ENCODE measurements at places on chromosomes 13 and 19.

DNA sequence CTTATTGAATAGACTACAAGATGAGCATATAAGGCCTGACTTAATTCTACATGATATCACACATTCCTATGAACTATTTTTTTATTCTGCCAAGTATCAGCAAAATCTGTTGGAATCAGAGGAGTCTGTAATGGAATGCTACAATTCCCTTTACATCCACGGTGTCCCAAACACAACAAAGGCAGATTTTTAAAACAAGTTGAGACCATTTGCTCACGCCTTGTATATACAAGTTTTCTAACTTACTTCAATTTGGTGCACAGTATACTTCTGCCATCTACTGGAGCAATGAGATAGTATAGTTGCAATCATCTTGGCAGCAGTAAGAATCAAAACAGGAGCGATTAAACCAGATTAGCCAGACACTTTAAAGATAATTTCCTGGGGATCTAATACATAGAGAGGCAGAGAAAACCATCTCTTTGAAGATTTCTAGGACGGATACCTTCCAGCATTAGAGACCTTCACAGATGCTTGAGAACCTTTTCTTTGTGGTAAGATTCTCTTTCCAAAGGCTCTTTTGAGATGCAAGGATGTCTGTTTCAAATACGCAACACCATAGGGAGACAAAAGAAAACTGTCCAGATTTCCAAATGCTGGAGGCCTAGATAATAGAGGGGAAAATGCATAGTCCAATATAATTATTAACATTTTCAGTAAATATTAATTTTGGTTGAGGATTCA is 302.0 kb upstream of the MIR17HG start:
- DNase-seq, result peak; percentile 71

DNA sequence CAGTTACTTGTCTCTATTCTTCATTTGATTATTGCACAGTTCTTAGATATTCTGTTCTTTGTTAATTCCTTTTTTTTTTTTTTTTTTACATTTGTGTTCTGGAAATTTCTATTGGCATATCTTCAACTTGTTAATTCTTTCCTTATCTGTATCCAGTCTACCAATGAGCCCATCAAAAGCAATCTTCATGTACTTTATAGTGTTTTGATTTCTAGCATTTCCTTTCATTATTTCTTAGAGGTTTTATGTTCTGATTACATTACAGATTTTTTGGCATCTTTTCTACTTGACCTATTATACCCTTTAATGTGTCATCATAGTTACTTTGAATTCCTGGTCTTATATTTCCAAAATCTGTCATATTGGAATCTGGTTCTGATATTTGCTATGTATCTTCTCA is 2194.8 kb downstream of the PCDH9 start:
- no peak for DNase-seq

GRCh38 chr19:55902080-55902751 is 29.9 kb downstream of the NLRP13 start:
- no peak for DNase-seq

- DNase-seq, result no peak
Observed at GRCh38 chr19:5080809-5081208, 111.9 kb downstream of the KDM4B start.

DNA sequence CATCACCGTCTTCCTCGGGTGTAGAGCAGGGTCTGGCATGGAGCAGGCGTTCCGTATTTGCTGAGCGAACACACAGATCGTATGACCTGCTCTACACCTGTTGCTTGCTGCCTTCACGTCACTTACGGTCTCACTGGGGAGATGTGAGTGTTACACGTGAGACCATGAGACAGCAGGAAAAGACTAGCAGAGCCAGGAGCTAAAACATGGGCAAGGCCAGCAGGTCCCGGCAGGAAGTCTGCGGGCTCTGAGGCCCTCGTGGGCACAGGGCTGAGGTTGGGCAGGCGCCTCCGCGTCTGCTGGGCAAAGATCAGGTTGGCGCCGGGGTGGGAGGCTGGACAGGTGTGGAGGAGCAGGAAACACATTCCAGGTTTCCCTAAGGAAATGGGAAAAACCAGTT is 19.7 kb upstream of the GTF3A start:
- DNase-seq, result no peak

GRCh38 chr13:74190999-74191398 is 56.8 kb upstream of the KLF12 start:
- no peak for DNase-seq

DNA sequence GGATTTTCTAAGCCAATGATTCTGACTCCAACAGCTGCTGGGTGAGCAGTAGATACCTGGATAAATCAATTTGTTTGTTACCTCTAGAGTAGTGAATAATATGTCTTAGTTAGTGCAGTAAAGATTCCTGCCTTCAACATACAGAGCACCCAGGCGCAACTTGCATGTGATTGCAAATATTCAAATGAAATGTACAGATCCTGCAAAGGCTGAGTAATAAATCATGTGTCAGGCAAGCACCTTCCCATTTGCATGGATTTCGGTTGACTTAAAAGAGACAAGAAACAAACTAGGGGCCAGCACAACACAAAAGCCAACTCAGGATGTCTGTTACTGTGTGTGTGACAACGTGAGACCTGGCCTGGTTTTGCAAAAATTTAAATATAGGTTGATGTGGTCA is 79.7 kb downstream of the TNFSF11 start:
- DNase-seq, result no peak

DNA sequence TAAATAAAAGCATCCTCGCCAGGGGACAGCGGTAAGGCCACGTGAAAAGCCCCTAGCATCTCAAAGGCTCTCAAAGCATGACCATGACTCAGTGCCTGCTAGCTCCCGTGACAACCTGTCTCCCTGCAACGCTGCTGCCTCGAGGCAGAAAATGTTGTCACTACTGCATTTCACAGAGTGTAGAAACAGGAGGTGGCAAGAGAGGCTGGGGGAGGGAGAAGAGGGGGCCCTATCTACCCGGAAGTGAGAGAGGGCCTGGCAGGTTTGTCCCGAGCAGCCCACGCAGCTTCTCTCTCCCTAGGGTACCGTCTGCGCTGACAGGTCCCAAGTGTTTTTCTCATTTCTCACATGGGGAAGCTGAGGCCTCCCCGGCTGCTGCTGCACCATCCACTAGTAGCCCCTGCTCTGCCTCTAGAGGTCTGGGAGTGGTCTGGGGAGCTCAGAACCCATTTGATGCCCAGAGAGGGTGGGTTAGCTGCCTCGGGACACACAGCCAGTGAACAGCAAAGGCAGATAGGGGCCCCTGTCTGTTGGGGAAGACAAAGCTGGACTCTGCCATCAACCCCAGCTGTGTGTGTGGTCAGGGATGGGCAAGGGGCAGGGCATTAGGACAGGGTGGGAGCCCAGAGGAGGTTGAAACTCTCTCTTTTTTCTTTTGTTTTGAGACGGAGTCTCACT is 3.7 kb downstream of the TINCR start:
- DNase-seq, result no peak

DNA sequence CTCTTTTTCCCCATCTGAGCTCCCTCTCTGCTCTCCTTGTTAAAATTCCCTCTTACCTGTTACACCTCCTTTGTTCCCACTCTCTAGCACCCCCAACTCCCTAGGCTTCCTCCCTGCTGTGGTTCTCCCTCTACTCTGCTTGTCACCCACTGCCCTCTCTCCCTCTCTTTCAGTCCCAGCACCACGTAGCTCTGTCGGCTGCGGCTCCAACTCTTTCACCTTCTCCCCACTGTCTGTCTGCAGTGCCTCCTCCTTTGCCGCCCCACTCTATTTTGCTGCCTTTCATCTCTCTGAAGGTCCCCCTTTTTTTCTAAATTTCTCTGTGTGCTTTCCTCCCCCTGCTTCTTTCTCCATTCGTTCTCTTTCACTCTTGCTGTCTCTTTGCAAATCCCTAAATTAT is 1.1 kb downstream of the ZNF836 start:
- no peak for DNase-seq

GRCh38 chr19:28292822-28293500 is 920.0 kb downstream of the UQCRFS1 start:
- no peak for DNase-seq

GRCh38 chr13:20006206-20006605 is 47.7 kb downstream of the ZMYM2 start:
- DNase-seq, result no peak

GRCh38 chr13:114130837-114131582 is 1.4 kb downstream of the RASA3 start:
- peak; percentile 83 for DNase-seq

DNA sequence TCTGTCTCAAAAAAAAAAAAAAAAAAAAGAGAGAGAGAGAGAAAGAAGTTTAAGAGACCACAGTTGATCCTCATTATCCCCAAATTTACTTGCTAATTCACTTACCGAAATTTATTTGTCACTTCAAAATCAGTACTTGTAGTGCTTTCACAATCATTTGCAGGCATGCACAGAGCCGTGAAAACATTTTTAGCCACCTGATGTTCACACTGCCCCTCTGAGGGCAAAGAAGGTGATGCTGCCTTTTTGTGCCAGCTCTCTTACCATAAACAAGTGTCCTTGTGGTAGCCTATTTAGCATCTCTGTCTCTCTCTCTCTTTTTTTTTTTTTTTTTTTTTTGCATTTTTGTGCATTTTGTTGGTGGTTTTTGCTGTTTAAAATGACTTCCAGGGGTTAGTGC is 24.1 kb upstream of the CASP14 start:
- no peak for DNase-seq

- no peak for DNase-seq
Observed at GRCh38 chr19:6533000-6533328, 2.1 kb downstream of the TNFSF9 start.

- DNase-seq, result no peak
Observed at GRCh38 chr13:94309997-94310855, 169.3 kb downstream of the DCT start.
